ENCODE measurements at places on chromosomes 1 and 21.

DNA sequence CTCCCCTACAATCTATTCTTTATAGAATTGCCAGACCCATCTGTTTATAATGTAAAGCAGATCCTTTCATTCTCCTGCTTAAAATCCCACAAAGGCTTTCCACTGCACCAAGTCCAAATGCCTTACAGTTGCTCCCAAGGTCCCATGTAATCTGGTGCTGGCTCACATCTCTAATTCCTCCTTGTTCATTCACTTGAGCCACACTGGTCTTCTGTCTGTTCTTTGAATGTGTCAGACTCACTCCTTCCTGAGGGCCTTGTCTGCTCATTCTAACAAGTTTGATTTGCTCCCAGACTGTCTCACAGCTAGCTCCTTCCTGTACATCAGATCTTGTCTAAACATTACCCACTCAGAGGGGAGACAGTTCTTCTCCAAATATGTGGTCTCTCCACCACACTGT, 38.9 kb downstream of the ALG14 start:
- DNase-seq: no peak

DNA sequence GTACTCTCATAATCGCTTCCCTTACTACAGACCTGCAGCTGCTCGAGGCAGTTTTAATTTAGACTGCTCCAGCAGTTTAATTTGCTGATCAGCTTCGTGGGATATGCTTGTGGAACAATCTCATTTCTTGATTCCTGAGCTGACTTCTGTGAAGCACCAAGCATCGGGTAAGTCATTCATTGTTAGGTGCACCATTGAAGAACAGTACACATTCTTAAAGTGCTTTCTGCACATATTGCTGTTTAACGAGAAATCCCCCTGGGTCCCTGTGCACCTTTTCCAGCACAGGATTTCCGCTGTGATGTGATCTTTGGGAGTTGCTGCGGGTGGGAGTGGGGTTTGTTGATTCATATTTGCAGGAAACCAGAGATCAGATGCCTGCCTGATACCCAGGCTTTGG, 9.1 kb downstream of the GALNT2 start:
- DNase-seq: no peak

DNA sequence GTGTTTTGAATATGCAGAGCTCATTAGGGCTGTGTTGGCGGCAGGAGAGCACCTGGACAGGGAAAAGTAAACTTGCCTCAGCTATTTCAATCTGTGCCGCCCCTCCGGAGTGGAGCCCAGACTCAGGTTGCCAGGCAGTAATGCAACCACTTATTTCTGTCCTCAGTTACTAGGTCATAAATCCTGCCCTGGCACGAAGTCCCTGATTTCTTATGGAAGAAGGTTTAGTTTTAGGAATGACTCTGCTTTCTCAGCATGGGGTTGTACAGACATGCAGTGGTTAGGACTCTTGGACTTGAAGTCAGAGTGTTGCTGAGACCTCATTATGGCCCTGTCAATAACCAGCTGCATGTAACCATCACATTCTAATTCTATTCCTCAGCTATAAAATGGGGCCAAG, 98.3 kb upstream of the FGGY start:
- DNase-seq: peak; percentile 31

DNA sequence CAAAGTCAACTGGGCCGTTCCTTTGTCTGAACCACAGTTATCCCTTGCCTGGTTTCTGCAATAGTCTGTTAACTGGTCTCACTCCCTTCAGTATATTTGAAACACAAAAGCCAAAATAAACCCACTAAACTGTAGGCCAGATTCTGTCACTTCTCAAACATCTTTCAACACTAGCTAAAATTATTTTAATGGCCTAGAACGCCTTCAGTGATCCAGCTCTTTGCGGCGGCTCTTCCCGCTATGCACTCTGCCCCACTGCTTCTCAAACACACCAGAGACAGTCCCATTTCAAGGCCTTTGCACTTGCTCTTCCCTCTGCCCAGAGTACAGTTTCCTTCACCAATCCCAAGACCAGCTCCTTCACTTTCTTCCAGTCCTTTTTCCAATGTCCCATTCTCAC, 9.2 kb downstream of the SAMSN1 start:
- no peak for DNase-seq

GRCh38 chr1:51418384-51418959, 88.1 kb upstream of the TTC39A start:
- no peak for DNase-seq

GRCh38 chr21:27196651-27197050, 229.8 kb upstream of the ADAMTS5 start:
- DNase-seq: no peak

- no peak for DNase-seq
These were observed 12.3 kb upstream of the PADI1 start for GRCh38 chr1:17192394-17193221.

DNA sequence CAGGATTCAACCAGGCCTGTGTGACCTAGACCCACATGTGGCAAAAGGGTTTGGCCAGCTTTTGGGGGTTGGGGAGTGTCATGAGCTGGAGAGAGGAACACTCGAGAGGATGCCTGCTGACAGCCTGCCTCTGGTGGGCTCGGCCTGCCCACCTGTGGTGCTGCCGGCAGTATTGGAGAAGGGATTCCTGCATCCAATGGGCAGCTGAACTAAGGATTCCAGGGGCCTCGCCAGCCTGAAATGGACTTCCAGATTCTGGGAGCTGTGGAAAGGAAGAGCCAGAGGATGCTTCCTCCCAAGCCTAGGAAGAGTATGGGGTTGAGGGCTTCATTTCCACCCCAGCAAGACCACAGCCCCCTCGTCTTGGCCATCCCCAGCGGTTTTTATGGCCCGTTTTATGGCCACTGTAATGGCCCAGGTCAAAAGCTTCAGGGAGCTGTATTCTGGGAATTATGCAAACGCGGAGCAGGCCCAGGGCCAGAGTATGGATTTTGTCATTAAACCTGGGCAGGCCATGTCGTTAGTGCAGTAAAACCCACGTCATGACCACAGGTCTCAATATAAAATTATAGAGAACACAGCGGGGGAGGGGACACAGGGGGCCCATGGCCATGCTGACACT, 63.6 kb downstream of the TMEM53 start:
- DNase-seq: no peak

DNA sequence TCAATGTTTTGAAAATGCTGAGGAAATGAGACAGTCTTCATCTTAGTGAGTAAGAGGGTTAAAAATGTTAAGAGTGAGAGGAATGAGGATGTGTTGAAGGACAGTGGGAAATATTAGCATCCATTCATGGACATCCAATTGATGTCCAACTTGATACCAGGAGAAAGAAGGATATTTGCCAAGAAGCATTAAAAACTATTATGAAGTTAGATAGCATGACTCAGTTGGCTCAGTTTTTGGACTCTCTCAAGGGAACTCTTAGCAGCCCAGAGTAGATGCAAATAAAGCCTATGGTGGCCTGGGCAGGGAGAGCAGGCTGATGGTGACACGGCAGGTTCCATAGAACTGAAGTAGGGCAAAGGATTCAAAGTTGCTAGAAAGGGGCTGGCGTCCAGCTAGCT, 171.0 kb downstream of the ZZZ3 start:
- no peak for DNase-seq

GRCh38 chr21:37253991-37254390, 13.1 kb downstream of the VPS26C start:
- no peak for DNase-seq

DNA sequence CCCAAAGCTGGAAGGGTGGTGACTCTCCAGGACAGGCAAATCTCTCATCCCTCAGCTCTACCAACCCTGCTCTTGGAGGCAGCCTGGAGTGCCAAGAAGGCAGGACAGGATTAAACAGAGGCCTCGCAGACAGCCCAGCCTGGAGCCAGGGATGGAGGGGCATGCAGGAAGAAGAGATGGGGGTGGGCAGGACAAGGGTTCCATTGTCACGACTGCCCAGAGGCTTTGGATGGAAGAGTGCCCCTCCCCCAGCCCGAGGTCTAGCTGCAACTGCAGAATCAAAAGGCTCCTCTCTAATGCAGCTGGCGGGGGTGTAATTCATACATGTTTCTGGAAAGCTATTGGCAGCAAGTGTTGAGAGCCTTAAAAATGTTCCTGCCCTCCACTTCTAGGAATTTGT, 8.8 kb downstream of the RAB7B start:
- no peak for DNase-seq

- DNase-seq: no peak
These were observed 50.6 kb downstream of the BEND5 start for GRCh38 chr1:48726139-48726538.

DNA sequence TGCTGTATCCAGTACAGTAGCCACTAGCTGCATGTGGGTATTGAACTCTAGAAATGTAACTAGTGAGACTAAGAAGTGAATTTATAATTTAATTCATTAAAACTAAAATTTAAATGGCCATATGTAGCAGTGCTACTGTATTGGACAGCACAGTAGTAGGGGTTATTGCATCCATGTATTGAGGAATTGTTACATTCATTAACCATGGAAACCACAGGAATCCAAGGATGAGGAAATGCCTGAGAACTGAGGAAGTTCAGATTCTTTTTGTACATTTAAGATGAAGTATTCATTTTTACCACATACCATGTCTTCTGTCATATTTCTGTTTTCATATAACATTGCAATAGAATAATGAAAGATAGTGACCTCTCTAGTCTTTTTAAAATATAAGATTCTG, 2.6 kb downstream of the MTF2 start:
- DNase-seq: no peak

Data from thyroid gland (tissue), 4 donors.